ENCODE measurements at places on chromosomes 7 and 10.

- no peak for DNase-seq
These were observed 119.3 kb upstream of the FRMD4A start for GRCh38 chr10:14450041-14450491.

DNA sequence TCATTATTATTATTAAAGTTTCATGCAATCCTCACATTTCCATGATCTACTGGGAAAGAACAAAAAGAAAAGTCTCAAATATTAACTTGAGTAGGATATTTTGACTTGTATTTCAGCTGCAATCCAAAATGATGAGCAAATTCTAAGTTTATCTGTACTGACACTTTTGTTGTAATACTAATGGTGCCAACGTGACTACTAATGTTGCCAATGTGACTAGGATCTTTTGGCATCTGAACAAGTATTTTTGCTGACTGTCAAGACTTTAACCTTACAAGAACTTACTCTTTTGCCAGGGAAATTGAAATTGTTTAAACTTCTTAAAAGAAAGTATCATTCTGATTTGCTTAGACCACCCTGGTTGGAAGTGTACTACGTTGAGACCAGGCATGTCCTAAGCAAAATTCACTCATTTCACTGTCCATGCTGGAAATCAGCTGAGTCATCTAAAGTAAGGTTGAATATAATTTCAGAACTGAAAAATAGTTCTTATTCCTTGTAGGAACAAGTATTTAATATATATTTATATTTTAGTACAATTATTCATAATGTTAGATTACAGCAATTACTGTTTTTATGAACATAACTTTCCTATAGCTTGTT lies 78.5 kb upstream of the LYZL1 start:
- DNase-seq, result no peak

DNA sequence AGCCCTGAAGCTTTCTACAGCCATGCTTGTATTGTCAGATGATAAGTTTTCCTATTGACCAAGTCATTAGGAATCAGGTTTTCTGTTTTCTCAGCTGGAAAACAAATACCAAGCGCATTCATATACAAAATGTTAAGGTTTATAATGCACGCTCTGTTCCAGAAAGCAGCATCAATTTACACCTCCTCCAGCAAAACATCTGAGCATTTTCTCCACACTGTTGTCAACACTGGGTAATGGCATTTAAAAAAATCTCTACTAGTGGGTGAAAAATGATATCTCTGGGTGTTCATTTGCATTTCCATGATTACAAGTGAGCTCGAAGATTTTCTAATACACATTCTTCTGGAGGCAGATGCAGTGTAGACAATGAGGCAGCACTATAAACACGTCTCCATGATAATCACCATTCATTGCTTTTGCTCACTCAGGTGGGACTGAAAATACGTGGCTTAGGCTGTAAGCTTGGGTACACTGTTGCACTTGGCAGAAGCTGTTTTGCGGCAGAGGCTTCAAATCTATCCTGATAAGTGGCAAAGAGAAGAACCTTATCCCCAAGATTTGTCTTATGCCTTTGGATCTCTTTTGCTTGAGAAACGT lies 114.8 kb upstream of the PLPP4 start:
- DNase-seq, result no peak

- DNase-seq, result no peak
These were observed 297.8 kb upstream of the PRKCQ start for GRCh38 chr10:6877722-6878392.

GRCh38 chr7:15801551-15801950 lies 115.1 kb upstream of the MEOX2 start:
- no peak for DNase-seq

DNA sequence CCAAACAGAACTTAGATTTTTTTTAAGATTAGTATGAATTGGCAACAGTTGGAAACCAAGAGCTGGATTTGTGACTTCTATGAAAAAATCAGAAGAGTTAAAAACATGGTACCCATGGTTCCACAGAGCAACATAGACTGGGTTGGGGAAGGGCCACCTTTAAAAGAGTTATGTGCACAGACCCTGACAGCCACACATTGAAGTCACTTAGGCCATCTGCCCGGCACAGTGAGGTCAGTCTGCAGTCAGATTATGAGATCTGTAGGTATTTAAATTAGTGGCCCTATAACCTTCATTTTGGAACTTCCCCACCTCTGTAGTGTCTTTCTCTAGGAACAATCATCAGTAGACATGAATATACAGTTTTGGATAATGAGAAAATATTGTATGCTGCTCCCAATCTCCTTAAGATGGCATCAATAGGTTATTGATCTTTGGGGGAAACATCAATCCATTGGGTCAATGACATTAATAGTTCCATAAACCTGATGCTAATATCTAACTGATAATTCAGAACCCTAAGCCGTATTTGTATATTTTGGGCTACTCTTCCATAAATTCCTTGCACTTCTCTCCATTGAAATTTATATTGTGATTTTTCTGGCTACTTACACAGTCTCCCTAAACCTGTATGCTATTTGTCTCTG lies 7.0 kb downstream of the ANKRD1 start:
- DNase-seq, result no peak

GRCh38 chr10:11813855-11814567 lies 9.1 kb upstream of the PROSER2 start:
- DNase-seq, result no peak

DNA sequence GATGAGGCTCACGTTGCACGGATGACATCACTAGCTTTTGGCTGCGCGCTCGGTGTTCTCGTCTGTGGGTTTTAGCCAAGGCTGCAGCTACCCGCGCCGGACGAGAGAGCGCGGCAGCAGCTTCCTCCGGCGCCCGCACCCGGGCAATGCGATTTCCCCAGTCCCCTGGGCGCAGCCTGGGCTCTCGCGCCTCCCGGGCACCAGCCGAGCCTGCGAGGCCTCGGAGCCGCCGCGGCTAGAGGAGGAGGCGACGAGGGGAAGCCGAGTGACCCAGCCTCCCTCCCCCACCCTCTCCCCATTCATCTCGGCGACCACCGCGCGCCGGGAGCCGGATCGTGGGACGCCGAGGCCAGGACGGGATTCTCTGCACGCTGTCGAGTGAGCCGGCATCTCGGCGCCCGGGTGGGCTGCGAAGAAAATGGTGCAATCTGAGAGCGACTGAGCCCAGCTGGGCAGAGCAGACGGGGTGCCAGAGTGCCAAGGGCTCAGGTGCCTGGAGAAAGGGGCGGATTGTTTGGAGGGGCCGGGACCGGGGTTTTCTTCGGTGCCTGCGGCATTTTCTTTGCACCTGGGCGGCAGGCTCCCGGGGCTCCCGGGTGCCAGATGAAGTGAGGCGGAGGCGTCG lies 1.2 kb upstream of the TMEM178B start:
- DNase-seq, result peak; percentile 33
